ENCODE measurements at places on chromosomes 6 and 20.

DNA sequence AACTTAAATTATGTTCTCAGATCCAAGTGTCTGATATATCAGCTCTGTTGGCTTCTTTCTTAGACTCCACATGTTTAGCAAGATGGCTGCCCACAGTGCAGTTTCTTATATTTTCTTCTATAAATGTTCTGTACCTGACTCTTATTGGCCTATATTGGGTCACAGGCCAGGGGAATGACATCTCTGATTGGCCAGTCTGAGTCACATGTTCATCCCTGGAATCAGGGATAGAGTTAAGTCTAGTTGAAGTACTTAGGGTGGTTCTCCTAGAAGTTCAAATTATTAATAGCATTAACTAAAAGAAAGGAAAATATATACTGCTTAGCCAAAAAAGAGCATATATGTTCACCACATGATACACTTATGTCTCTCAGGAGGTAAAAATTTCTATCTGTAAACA is 105.3 kb upstream of the SLC22A16 start:
- peak; percentile 19 for DNase-seq

- peak; percentile 31 for DNase-seq
These were observed 202.0 kb upstream of the RNF24 start for GRCh38 chr20:4217349-4217841.

- DNase-seq = no peak
These were observed 242.5 kb downstream of the LRFN2 start for GRCh38 chr6:40344566-40345167.

DNA sequence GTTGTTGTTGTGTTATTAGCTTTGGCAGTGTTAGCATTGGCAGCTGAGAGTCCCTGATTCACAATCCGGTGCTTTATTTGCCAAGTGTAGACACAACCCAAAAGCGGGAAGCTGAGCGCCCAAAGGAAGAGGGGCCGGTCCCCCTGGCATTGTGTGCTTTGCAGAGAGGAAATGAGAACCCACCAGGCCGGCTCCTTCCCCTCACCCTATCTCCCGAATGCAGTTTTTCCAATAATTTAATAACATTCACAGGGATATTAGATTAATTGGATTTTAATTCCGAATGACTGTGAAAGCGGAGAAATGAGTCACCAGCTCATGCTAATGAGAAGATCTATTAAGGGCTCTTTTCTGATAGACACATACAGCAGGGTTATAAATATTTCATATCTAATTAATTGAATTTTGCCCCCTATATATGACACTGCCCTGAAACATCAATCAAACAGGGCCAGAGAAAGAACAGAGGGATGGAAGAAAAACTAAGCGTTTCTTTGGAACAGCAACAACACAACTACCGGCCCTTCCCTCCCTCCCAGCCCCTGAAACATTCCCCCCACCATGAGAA is 143.8 kb downstream of the MBOAT1 start:
- DNase-seq = no peak

GRCh38 chr6:126015863-126016262 is 29.5 kb downstream of the TRMT11 start:
- peak; percentile 44 for DNase-seq

DNA sequence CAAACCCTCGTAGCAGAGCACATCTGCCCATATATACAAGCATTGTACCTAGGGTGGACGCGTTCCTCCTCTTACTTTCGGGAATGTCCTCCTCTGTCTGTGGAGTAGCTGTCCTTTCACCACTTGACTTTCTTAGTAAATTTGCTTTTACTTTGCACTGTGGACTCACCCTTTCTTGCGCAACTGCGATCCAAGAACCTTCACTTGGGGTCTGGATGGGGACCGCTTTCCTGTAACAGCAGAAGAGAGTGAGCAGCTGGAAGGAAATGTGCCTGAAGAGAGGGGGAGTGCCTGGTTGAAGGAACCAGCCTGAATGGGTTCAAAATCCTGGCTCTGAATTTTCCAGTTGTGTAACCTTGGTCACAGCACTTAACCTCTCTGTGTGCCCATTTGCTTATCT is 40.1 kb upstream of the PMEPA1 start:
- DNase-seq = no peak

GRCh38 chr20:50506270-50506579 is 4.0 kb upstream of the PTPN1 start:
- DNase-seq = no peak

- no peak for DNase-seq
These were observed 31.0 kb upstream of the KCNB1 start for GRCh38 chr20:49513517-49513916.

DNA sequence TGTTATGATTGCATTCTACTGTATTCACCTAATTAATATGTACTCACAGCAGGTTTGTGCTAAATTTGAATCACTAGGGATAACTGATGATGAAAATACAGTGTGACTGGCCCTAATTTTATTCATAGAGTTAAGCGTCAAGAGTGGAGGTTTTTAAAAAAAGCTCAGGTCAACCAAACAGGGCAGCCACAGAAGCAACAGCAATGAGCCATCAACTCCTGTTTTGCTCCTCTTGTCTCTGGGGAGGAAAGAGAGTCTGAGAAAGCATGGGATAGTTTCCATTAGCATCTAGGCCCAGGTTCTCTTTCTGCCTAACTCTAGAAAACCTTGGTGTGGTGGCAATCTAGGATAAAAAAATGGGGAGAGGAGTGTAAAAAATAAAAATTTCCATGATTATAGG is 122.1 kb downstream of the OGFRL1 start:
- no peak for DNase-seq

GRCh38 chr6:39516471-39516870 is 194.0 kb upstream of the KCNK16 start:
- DNase-seq = no peak

DNA sequence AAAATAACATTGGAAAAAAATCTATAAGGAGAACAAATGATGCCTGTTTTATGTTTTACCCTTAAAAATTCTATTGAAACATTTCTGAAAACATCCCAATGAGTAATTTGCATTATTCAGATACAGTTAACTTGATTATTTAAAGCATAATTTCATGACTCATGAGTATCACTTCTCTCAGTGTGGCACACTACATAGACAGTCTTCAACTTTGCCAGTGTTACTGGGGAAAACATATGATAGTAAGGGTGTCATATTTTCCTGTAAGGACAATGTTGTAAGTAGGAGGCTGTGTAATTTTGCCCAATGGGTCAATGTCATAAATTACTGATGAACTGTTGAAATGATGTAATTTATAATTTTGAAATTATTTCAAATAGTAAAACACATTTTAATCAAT is 125.5 kb downstream of the PHACTR1 start:
- DNase-seq = no peak

- DNase-seq = no peak
These were observed 62.7 kb upstream of the TRAF3IP2 start for GRCh38 chr6:111668410-111668809.

- DNase-seq = peak; percentile 87
These were observed 21.9 kb downstream of the NCOA7 start for GRCh38 chr6:125812394-125813292.

GRCh38 chr6:88569959-88570358 is 393.5 kb downstream of the RNGTT start:
- no peak for DNase-seq

GRCh38 chr20:51702556-51702955 is 65.6 kb downstream of the ATP9A start:
- DNase-seq = no peak

GRCh38 chr6:105510746-105511145 is 107.9 kb upstream of the PREP start:
- peak; percentile 58 for DNase-seq

GRCh38 chr6:107543088-107543487 is 53.2 kb downstream of the SOBP start:
- DNase-seq = no peak

DNA sequence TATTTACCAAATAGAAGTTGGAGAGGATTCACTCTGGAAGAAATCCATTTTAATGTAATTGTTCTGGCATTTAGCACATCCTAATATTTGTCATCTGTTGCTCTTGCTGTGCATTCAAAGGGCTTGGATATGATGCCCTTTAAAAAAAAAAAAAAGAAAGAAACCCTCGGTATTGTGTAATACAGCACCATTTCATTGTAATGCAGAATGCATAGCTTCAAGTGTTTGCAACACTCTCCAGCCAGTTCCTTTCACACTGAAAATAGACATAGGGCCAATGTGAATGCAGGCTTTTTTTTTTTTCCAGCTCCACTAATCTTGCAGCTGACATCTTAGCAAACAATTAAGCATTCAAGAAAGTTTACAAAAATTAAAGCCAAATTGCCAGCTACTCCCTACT is 197.4 kb upstream of the POU3F2 start:
- no peak for DNase-seq

DNA sequence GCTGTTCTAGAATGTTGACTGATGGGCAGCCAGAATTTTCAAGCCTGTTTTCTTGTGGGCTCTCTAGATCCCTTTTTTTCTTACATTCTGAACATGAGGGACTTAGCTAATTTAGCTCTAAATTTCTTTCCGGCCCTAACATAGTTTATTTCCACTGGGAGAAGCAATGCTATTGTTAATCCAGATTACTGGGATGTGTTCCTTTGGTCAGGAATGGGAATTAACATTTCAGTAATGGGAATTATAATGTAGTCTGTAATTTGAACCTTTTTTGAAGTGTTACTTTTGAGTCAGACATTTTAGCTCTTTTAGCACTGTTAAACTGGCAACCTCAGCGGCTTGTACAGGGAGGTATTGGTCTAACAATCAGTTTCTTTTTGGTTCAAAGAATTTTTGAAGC is 7.5 kb downstream of the ZFAND3 start:
- no peak for DNase-seq

DNA sequence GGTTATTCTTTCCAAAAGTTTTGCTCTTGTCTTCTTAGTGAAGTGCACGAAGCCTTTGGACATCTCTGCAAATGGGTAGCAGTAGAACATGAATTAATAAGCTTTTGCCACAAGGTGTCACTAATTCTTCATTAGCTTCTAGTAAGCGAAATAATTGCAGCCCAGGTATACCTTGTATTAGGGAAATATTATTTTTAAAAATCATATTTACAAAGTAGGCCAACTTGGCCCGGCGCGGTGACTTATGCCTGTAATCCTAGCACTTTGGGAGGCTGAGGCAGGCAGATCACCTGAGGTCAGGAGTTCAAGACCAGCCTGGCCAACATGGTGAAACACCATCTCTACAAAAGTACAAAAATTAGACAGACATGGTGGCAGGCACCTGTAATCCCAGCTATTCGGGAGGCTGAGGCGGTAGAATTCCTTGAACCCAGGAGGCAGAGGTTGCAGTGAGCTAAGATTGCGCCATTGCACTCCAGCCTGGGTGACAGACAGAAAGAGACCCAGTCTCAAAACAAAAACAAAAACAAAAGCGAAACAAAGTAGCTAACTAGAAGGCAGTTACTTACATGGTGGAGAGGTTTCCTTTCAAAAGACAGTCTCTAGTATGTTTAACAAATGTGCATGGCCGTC is 8.8 kb upstream of the RSPH3 start:
- DNase-seq = peak; percentile 45

- DNase-seq = no peak
These were observed 20.3 kb upstream of the TAGAP start for GRCh38 chr6:159065091-159065490.

GRCh38 chr6:33433544-33434191 is 13.8 kb downstream of the SYNGAP1 start:
- no peak for DNase-seq

- peak; percentile 70 for DNase-seq
These were observed 1.0 kb downstream of the NAPB start for GRCh38 chr20:23419995-23420901.

GRCh38 chr20:49534255-49534712 is 33.7 kb downstream of the PTGIS start:
- peak; percentile 36 for DNase-seq

DNA sequence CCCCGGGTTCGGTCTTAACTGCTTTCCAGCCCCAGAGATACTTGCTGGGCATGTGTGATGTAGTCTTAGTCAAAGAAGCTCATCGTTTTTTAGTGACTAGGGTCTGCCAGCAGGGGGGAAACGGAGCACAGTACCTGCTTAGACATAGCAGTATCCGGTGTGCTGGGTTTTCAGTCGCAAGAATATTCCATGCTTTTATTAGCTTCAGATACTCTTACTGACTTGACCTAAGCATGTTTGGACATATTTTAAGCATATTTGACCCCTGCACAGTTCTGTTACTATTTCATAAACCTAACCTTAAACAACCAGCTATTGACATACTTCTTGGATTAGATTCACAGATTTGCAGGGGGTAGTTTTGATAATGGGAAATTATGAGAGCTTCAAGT is 3.0 kb downstream of the E2F3 start:
- DNase-seq = peak; percentile 74

DNA sequence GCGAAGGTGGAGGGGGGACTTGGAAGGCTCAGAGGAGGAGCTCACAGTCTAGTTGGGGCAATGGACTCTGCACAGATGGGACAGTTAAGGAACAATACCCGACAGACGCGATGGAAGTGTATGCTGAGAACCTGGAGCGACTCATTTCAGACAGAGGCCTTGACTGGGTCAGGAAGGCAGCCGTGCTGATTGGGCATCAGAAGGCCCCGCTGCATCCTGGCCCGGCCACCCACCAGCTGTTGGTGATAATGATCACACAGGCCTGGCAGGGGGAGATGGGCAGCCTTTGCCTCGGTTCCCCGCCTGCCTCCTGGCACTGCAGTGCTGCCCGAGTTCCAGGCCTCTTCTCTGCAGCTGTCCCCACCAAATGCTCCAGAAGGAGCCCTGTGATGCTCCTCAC is 62.4 kb downstream of the MDGA1 start:
- no peak for DNase-seq

DNA sequence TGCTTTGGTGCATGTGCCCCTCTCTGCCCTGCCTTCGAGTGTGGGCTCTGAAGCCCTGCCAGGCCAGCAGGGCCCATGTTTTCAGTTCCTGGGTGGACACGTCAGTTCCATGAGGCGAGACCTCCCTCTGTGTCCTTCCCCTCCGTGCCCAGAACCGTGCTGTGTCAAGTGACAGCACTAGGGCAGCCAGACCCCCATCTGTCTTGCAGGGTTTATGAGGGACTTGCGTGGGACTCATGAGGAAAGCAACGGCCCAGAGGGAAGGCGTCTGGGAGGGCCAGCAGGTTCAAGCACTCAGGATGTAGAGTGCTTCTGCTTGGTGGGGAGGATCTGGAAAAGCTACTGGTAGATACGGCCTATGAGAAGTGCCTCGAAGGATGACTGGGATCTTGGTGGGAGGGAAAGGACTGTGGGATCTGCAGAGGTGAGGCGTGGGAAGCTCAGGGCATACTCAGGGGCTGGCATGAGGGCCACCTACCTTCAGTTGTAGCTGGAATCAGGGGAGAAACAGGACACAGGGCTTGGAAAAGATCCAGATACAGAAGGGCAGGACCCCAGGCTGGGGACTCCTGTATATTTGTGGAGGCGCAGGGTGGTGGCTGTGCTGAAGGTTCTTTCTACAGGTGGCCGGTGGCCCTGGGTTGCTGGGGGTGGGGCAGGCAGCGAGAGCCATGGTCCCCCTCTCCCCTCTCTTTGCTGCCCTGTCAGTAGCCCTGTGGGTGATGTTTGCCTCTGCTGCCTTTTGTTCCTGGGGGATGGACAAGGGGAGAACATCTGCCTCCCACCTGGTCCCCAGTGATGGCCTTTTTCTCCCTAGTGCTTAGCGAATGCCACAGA is 5.5 kb downstream of the NPEPL1 start:
- no peak for DNase-seq

DNA sequence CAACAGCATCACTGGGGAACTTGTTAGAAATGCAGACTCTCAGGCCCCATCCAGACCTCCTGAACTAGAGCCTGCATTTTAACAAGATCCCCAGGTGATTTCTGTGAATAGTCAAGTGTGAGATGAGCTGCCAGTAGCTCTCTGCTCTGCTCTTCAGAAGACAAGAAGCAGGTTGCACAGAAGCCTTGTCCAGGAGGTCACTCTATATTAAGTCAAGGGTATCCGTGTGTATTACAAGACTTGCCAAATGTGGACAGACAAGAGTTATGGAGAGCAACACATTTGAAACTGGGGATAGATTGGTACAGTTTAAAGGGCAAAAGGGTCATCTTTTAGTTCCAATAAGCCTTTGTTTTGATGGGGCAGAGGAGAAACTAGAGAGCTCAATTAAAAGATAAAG is 23.2 kb upstream of the RIN2 start:
- DNase-seq = no peak

Data from mammary epithelial cell (primary cell).